Muscle of leg (tissue), 16 donors: ENCODE measurements at places on chromosomes 13 and 19. TPM values are rescaled to one million over a fixed set of nuclear protein-coding genes. Genes with fewer than 3 reads are reported as not detected.

The TEX101 gene
- not detected for total RNA-seq

The FLT3 gene
- total RNA-seq: 0.18 TPM

The ZNF296 gene
- 0.13 TPM for total RNA-seq

The SIGLEC8 gene
- 0.04 TPM for total RNA-seq

The LILRB4 gene
- 0.71 TPM for total RNA-seq

The ZNF471 gene
- total RNA-seq: 7.6 TPM

The DACH1 gene
- 4.3 TPM for total RNA-seq

The VRK3 gene
- total RNA-seq: 18.8 TPM

The LGALS7 gene
- 0.22 TPM for total RNA-seq

The VMAC gene
- total RNA-seq: 4.5 TPM

The CBLC gene
- total RNA-seq: not detected

DNA sequence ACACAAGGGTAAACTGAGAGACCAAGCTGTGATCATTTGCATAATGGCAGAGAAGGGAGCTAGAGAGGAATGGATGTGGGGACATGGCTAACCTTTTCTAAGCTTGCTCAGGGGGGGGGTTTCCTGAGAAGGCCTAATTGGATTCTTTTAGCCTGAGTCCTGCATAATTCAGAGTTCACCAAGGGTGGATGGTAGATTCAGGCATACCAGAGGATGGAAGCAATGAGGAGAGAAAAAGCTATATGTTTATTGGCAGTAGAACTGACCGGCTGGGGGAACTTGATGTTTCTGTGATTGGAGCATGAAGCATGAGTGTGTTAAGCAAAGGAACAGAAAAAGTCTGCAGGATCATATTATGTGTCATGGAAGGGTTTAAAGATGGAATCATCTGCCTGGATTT is 65.9 kb upstream of the KLF12 start:
- H3K27me3 ChIP-seq: no peaks in the 10 kb centered on the region
- H3K4me3 ChIP-seq: no peak overlapping the region
- H3K27ac ChIP-seq: no peak overlapping the region
- no peaks in the 10 kb centered on the region for H3K36me3 ChIP-seq

- no peaks in the 10 kb centered on the region for H3K36me3 ChIP-seq
- H3K27me3 ChIP-seq: no peaks in the 10 kb centered on the region
- H3K27ac ChIP-seq: no peak overlapping the region
These were observed 512.2 kb downstream of the DIAPH3 start for GRCh38 chr13:59651479-59651878.

GRCh38 chr19:33366127-33366526 is 7.4 kb upstream of the CEBPG start:
- H3K4me3 ChIP-seq: no peak overlapping the region
- no peaks in the 10 kb centered on the region for H3K36me3 ChIP-seq
- DNase-seq: no peak

DNA sequence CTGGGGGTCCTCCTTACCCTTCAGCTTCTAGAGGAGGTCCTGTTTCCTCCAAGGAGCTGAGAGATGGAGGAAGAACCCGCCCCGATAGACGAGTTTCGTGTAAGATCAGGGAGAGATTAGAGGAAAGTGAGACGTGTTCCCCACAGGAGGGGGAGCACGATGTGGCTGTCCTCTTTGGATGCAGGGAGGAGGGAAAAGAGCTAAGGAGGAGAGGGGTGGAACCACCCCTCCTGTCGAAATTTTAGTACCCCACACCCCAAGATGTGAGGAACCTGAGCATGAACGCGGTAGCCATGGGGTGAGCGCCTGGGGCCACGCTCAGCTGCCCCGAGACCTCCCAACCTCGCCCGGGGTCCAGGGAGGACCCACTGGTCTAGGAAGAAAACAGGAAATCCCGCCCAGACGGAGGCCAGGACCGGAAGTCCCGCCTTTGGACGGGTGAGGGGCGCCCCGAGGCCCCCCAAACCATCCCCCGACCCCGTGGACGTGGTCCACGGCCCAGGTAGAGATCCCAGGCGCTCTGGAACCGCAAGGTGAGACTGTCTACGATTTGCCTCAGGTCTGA is 1.2 kb downstream of the AKT1S1 start:
- H3K4me3 ChIP-seq: peak overlapping the region; percentile 87
- peaks cover 43% of the 10 kb centered on the region for H3K36me3 ChIP-seq
- H3K27me3 ChIP-seq: no peaks in the 10 kb centered on the region
- peaks cover 25% of the 10 kb centered on the region for H3K4me1 ChIP-seq

DNA sequence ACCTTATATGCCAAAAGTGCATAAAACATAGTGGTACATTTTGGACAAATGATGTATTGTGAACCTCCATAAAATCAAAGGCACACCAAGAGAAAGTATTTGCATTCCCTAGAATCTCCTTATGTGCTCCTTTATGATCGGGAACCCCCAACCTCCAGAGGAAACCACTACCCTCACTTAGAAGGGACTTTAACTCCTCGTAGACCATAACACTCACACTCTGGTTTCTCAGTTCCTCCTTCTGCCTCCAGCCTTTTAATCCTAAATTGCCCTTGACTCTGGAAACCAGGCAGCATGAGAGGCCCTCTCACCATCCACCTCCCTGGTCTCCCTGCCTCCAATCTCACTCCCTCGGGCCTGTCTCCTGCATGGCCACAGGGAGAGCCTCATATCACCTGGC is 9.8 kb upstream of the KCNN4 start:
- H3K36me3 ChIP-seq: no peaks in the 10 kb centered on the region
- no peak overlapping the region for H3K4me3 ChIP-seq
- no peak for DNase-seq

GRCh38 chr19:35703343-35703742 is 1.0 kb upstream of the ZBTB32 start:
- no peak for DNase-seq
- no peaks in the 10 kb centered on the region for H3K36me3 ChIP-seq
- H3K27me3 ChIP-seq: peaks cover 8% of the 10 kb centered on the region

- no peak overlapping the region for H3K27ac ChIP-seq
- H3K4me1 ChIP-seq: no peaks in the 10 kb centered on the region
- H3K27me3 ChIP-seq: no peaks in the 10 kb centered on the region
These were observed 571.7 kb downstream of the LIG4 start for GRCh38 chr13:107643615-107644014.

GRCh38 chr19:50676625-50677197 is 27.5 kb downstream of the C19orf81 start:
- H3K27ac ChIP-seq: no peak overlapping the region
- H3K4me3 ChIP-seq: no peak overlapping the region
- H3K36me3 ChIP-seq: no peaks in the 10 kb centered on the region
- no peak for DNase-seq

DNA sequence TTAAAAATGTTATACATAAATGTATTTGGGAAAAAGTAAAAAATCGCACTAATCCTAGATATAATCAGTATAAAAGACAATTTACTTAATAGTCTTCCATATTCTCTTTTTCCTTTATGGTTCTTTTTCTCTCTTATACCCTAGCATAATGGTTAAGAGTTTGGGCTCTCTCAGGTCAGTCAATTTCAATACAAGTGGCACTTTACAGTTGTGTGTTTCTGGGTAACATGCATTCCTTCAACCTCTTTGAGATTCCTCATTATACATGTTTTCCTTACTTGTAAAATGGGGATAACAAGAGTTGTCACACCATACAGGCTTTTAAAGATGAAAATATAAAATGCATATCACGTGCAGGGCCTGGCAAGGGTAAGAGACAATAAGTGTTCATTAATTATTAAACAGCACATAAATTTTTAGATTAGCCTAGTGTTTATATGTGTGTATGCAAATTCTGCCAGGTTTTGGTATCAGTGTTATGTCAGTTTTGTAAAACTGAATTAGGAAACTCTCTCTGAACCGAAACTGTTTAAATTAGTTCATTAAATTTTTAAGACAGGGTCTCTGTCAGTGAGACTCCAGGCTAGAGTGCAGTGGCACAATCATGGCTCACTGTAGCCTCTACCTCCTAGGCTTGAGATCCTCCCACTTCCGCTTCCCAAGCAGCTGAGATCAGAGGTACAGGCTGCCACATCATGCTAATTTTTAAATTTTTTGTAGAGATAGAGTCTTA is 49.8 kb downstream of the ELF1 start:
- H3K4me3 ChIP-seq: no peak overlapping the region
- H3K27ac ChIP-seq: no peak overlapping the region
- H3K27me3 ChIP-seq: no peaks in the 10 kb centered on the region
- no peaks in the 10 kb centered on the region for H3K36me3 ChIP-seq
- DNase-seq: no peak
- no peaks in the 10 kb centered on the region for H3K4me1 ChIP-seq

DNA sequence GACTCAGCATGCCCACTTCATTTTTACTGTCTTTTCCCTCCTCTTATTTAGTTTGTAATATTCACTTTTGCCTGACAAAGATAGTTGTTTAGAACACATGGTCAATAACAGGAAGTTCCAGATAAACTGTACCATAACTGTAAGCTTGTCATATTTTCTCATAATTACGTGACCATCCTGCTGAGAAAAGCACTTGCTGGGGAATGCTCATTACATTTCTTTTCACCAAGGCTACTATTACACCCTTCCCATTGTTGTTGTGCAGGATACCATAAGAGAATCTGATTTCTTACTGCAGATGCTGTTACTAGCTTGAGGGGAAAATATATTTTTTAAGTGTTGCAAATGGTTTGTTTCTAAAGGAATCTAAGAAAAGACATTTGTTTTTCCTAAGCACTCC is 111.7 kb upstream of the SLITRK6 start:
- H3K36me3 ChIP-seq: no peaks in the 10 kb centered on the region
- no peak overlapping the region for H3K4me3 ChIP-seq
- no peaks in the 10 kb centered on the region for H3K27me3 ChIP-seq
- no peaks in the 10 kb centered on the region for H3K4me1 ChIP-seq
- H3K27ac ChIP-seq: no peak overlapping the region
